ENCODE measurements at places on chromosomes 4 and X.

DNA sequence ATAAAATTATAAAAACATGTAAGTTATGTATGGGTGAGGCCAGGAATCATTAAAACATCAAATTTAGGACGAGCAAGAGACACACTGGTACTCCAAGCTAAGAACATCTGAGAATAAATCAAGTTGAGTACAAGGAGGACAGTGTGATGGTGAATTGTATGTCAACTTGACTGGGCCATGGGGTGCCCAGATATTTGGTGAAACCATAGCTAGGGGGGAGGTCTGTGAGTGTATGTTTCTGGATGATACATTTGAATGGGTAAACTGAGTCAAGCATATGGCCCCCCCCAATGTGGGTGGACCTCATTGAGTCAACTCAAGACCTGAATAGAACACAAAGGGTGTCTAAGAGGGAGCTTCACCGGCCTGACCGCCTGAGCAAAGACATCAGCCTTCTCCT lies 115.3 kb upstream of the BCOR start:
- DNase-seq: no peak

- DNase-seq: no peak
Observed at GRCh38 chr4:1998296-1998695, 10.5 kb downstream of the NELFA start.

GRCh38 chr4:137310593-137311490 lies 221.5 kb downstream of the PCDH18 start:
- no peak for DNase-seq

- no peak for DNase-seq
Observed at GRCh38 chrX:82224961-82225360, 1023.1 kb downstream of the SH3BGRL start.

DNA sequence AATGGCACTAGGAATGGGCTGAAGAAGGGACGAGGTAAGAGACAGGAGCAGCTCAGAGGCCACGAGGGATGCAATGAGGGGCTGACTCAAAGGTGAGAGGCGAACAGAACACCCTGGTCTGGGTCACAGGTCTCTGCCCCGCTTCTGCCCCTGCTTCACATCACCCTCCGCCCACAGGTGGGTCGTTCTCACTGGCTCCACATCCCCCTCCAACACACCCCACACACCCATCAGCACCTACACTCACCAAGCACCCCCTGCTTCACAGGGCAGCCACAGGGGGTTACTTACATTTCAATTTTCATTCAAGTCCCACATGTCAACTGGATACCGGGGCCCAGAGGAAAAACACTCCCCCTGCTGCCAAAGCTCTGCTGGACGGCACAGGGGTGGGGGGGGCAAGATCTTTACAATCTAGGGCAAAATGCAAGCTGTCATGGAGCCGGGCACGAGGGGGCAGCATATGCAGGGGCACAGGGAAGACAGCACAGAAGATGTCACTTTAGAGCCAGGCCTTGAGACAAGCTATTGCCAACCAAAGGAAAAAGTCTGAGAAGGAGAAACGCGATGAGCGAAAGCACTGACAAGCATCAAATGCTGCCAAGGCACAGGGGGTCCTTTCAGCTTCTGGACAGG lies 94.0 kb downstream of the AFAP1 start:
- no peak for DNase-seq

DNA sequence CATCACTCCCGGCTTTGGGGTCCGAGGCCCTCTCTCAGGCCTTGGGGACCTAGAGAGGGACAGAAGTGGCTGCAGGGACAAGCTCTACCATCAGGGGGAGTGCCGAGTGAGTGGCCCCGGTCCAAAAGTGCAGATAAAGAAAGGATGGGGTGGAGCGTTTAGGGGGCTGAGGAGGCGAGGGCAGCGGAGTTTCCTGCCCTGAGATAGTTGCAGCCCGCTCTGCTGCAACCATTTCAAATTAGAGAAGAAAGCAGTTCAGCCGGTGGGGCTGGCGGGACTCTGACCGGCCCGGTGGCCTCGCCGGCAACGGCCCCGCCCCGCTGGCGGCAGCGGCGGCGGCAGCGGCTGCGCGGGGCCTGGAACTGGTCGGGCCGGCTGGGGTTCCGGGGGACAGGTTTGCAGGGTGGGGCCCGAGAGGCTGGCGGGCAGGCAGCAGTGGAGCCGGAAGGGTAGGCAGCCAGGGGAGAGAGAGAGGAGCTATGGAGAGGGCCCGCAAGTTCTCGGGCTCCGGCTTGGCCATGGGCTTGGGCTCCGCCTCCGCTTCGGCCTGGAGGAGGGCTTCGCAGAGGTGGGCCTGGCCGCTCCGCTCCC lies 7.6 kb downstream of the DLG3 start:
- DNase-seq: no peak

GRCh38 chr4:184247421-184247820 lies 29.7 kb upstream of the ENPP6 start:
- no peak for DNase-seq

DNA sequence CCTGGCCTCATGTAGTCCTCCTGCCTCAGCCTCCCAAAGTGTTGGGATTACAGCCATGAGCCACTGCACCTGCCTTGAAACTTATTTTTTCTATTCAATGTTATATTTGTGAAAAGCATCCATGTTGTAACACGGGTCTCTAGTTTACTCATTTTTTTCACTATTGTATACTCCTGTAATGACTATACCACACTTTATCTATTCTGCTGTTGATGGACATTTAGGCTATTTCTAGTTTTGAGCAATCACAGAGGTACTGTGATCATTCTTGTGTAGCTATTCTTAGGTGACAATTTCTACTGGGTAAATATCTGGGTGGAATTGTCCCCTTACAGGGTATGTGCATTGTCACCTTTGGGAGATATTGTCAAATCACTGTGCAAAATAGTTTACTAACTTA lies 3.6 kb downstream of the DRP2 start:
- no peak for DNase-seq

- DNase-seq: no peak
Observed at GRCh38 chr4:4901877-4902276, 42.4 kb downstream of the MSX1 start.

- no peak for DNase-seq
Observed at GRCh38 chr4:166432842-166433241, 559.8 kb downstream of the TLL1 start.

DNA sequence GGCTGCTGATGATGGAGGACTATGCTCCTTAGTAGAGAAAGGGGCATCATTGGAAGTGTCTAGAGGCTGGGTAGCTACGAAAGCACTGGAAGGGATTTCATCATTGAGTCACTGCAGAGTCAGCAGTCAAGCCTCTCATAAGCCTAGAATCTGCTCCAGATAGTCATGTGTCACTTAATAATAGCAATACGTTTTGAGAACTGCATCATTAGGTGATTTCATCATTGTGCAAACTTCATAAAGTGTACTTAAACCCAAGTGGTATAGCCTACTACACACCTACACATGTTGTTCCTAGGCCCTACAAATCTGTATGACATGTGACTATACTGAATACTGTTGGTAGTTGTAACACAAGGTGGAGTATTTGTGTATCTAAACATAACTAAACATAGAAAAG lies 165.6 kb downstream of the PTTG2 start:
- no peak for DNase-seq

- DNase-seq: no peak
Observed at GRCh38 chr4:185112104-185112503, 31.0 kb upstream of the SLC25A4 start.

DNA sequence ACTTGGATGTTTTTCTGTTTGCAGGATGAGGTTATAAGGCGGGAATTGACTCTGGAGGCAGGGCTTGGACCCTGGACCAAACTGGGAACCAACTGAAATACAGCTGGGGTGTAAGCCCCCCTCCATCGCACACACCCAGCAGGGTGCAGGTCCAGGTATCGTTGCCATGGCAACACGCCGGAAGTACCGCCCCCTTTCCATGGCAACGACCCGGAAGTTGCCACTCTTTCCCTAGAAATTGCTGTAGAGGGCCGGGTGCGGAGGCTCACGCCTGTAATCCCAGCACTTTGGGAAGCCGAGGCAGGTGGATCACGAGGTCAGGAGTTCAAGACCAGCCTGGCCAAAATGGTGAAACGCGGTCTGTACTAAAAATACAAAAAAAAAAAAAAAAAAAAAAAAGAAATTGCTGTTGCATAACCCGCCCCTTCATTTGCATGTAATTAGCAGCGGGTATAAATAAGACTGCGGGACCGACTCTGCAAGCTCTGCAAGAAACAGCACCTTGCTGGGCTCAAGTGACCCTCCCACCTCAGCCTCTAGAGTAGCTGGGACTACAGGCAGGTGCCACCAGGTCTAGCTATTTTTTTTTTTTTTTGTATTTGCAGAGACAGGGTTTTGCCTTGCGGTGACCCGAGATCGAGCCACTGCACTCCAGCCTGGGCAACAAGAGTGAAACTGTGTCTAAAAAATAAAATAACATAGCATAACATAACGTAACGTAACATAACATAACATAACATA lies 139.6 kb downstream of the CRLF2 start:
- no peak for DNase-seq

GRCh38 chr4:1593458-1593857 lies 90.7 kb downstream of the FAM53A start:
- no peak for DNase-seq

GRCh38 chrX:16239211-16239610 lies 71.9 kb downstream of the MAGEB17 start:
- DNase-seq: no peak

DNA sequence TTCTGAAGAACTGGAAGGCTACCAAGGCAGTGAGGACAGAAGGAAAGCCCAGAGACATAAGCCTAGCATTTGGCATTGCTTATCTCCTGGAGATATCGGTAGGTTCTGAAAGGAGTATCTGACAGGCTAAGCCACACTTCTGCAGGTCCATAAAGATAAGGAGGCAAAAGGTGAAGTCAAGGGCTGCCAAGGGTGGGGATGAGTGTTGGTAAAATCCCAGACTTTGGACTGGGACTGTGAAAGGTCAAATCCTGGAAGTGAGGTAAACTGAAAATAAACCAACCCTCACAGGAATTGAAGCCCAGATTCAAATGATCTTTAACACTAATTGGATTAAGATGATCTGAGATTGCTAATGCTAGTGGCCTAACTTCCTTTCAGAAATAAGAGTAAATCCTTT lies 27.4 kb downstream of the GK start:
- DNase-seq: no peak

DNA sequence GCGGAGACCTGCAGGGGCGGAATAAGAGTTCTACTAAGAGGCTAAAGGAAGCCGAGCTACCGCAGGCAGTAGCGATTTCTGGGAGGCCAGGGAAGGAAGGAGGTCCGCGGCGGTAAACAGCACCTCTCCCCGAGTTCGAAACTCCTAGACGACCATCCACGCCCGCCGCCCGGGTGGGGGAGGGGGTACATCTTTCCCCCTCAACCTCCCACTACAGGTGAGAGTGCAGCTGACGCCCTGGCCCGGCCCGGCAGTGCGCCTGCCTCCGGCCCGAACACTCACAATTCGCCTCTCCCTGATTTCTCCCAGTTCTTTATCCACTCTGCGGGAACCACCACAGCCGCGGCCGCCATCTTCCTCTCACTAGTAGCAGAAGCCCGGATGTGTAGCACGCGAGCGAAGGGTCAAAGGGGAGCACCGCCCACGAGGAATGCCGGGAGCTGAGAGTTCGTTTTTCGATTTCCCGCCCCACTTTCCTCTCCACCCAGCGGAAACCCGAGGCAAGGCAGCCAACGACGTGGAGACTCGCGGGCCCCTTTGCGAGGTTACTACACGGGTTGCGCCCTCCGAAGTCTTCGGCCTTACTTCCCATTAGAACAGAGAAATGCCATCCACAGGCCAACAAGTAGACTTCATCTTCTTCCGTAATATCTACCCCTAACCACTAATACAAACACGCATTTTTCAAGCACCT lies at the start of gene THOC2:
THOC2 (minus strand) TSS at position 383 of the 694 bp plus-strand sequence; CDS start at position 353, 30 bp downstream.
- DNase-seq: peak; percentile 42

GRCh38 chrX:40207626-40208025 lies 109.9 kb upstream of the BCOR start:
- DNase-seq: no peak

- peak; percentile 60 for DNase-seq
Observed at GRCh38 chrX:129606918-129607317, 47.8 kb downstream of the APLN start.

- no peak for DNase-seq
Observed at GRCh38 chr4:86358257-86358656, 1.6 kb downstream of the MAPK10 start.

GRCh38 chr4:41656572-41657520 lies 91.7 kb downstream of the PHOX2B start:
- DNase-seq: no peak

DNA sequence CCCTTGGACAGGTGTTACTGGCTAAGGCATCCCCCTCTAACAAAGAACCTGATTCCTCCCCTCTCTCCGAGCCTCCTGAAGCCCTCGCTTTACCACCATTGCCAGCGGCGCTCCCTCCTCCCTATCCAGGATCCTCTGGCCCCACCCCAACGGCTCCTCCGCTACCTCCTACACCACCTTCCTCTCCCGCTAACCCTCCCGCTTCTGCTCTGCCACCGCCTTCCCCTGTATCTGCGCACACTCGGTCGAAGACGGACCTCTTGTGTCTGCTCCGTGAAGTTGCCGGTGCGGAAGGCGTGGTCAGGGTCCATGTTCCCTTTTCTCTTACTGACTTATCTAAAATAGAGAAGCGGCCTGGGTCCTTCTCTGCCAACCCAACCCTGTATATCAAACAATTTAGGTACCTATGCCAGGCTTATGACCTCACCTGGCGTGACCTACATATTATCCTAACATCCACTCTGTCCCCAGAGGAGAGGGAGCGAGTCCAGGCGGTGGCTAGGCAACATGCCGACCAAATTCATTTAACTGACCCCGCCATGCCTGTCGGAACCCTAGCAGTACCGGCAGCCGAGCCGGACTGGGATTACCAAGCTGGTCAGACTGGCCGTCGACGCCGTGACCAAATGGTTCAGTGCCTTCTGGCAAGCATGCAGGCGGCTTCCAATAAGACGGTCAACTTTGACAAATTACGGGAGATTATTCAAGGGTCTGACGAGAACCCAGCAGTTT lies 958.9 kb downstream of the RPA4 start:
- no peak for DNase-seq

DNA sequence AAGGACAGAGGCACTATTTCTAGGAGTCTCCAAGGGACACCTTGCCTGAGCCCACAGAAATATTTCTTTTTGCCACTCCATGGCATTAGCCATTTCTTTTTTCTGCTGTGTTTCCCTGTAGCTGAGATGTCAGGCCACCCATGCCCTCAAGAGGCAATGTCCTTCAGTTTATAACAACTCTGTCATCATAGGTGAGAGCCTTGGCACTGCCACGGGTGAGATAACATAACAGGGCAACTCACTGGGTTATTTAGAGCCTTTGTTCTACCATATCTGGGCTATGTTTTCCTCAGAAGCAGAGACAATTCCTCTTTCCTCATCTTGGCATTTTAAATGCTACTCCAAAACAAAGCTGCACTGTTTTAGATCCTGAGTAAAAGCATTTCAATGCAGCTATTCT lies 99.9 kb upstream of the MAOA start:
- DNase-seq: no peak
